K562 (cell line): ENCODE measurements at places on chromosomes 1 and 21.

DNA sequence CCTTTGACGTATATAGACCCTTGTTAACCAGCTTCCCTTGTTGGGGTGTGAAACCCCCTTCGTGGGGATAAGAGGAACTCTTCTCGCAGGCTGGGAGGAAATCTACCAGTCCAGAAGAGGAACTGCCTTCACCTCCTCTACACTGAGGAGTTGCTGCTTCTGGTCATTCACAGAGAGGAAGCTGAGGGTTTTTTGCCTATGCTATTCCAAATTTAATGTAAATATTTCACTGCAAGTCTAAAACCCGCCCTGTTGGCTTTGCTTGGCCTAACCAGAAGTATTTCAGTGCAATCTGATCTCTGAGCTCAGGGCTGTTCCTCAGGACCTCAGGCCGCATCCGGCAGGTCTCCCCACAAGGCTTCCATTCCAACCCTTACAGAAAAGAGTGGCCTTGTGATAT lies 150.1 kb downstream of the HIVEP3 start:
- DNase-seq, result no peak

GRCh38 chr1:153849487-153850185 lies 73.1 kb downstream of the GATAD2B start:
- no peak for DNase-seq

- no peak for DNase-seq
Observed at GRCh38 chr1:177847843-177848242, 122.0 kb downstream of the SEC16B start.

GRCh38 chr21:24200052-24200451 lies 1407.2 kb downstream of the MRPL39 start:
- DNase-seq, result no peak

DNA sequence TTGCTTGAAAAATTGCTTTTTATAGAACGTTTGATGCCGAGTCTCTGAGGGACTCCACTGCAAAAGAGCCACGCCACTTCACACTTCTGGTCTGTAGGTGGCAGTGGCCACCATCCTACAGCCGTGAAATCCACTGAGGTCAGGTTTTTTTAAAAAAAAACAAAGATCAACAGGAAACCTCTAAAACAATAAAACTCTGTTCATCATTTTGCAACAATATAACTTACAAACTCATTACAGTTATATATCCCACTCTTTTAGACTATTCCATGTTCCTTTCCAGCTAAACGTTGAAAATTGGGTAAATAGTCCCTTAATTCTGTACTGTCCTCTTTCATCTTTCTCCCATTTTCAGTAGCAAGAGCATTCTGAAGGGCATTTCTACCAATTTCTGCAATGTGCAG lies 64.6 kb upstream of the FMN2 start:
- DNase-seq, result peak; percentile 32

DNA sequence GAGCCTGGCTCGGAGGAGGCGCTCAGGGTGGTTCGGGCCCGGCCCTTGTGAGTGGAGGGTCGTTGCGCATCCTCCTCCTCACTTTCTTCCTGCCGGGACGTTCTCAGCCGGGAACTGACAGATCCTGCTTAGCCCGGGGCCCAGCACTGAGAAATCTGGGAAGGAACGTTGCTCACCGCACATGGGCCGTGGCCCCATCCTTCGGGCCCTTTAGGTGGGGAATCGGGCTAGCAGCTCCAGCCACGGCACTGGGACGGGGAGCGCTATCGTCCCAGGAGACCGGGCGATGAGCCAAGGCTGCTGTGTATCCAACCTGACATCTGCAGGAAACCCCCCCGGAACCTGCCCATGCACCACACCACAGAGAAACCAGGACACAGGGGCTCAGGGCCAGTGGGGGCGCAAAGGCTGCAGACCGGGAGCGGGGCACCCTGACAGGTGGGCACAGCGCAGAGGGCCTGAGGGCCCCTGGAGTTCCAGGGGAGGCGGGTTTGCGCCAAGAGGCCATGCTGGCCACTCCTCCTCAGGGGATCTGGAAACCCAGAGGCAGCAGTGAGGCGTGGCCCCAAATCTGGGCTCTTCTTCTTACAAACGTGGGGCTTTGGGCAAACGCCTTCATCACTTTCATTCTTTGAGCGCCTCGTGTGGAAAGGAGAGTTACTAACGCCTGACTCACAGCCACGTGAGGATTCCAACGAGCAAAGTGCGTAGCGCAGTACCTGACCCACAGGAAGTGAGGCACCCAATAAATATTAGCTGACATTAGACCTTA lies at the start of gene SH2D5:
TSS of gene SH2D5 (minus strand) at position 116 of the 772 bp plus-strand sequence. CDS start 4,659 bp downstream, outside the sequence.
- peak; percentile 60 for DNase-seq

DNA sequence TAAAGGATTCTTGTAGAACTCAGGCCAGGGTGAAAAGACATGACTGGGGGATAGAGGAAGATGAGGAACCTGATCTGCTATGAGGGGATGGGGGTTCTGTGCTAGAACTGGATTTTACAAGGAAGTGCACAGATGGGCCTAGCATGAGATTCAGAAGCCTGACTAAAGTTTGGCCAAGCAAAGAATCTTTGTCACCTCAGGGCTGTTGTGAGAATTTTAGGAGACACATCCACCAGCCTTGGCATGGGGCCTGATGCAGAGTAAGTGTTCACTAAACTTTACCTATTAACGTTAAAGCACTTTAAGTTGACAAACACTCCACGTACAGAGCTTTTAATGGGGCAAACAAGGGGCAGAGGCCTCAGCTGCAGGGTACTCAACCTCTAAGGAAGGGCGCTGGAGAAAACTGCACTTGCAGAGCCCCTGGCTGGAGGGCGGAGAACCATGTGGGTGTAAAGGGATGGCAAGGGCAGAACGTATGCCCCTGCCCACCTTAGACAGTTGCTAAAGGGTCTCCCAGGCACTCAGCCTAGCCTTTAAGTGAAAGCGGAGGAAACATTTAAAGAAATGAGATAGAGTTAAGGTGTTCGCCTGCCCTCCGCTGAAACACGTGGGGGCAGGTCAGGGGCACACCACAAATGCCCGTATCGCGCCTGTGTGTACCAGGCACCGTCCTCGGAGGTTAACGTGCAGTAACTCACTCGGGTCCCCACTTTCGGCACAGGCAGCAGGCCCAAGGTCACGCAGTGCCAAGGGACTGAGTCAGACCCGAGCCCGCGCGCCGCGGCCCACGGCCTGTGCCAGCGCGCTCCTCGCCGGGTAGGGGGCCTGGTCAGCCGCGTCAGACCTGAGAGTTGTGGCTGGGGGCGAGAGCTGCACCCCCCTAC lies 990 bp upstream of the MRPS6 start:
- no peak for DNase-seq

DNA sequence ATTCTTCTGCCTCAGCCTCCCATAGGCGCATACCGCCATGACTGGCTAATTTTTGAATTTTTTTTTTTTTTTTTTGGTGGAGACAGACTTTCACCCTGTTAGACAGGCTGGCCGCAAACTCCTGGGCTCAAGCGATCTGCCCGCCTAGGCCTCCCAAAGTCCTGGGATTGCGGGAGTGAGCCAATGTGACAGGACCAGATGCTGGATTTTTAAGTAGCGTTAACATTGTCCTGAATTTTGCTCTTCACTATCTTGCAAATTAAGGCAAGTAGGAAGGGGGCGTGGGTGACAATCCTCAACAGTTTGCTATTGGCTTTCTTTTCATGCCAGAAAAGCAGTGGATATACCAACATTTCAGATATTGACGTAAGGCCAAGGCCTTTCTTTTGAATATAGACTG lies 49.7 kb upstream of the TSNAX start:
- DNase-seq, result no peak

GRCh38 chr1:174406421-174406820 lies 41.3 kb upstream of the GPR52 start:
- DNase-seq, result no peak

DNA sequence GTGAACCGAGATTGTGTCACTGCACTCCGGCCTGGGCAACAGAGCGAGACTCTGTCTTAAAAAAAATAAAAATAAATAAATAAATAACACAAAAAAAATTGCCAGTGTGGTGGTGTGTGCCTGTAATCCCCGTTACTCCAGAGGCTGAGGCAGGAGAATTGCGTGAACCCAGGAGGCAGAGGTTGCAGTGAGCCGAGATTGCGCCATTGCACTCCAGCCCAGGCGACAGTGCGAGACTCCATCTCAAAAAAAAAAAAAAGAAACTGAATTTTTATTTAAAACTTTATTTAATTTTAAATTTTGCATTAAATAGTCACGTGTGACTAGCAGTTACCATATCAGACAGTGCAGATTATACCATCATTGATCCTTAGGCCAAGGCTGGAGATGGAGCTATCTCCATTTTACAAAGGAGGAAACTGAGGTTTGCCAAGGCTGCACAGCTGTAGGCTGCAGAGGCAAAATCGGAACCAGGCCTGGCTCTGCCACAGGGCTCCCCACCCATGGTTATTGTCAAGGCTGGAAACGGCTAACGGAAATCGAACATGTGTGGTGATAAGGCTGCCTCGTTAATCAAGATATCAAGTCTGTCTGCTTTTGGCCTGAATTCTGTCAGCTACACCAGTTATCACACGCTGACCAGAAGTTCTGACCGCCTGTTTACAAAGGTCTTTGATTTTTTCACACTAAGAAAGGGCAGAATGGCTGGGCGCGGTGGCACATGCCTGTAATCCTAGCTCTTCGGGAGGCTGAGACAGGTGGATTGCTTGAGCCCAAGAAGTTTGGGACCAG lies 20.5 kb downstream of the HSPG2 start:
- peak; percentile 63 for DNase-seq

- no peak for DNase-seq
Observed at GRCh38 chr1:115329965-115330364, 8.1 kb downstream of the NGF start.

DNA sequence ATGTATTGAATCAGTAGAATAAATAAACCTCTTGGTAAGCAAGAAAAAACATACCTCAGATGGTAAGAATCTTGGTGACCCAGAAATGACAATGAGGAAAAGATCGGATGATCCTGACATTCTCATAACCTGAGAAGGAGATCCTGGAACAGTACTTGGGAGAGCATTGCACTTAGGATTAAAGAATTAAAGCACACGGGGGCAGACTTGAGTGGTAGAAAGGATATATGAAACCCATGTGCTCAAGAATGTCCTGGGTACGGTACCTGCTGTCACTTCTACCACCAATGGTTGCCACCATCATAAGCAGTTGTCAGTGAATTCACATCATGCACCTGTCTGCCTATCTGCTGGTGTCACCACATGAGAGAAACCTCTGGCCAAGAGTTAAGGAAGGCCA lies 108.9 kb upstream of the GJB5 start:
- DNase-seq, result no peak

GRCh38 chr1:17440827-17441168 lies 1.3 kb upstream of the RCC2 start:
- DNase-seq, result no peak

- no peak for DNase-seq
Observed at GRCh38 chr21:31334648-31335121, 9.4 kb downstream of the TIAM1 start.

DNA sequence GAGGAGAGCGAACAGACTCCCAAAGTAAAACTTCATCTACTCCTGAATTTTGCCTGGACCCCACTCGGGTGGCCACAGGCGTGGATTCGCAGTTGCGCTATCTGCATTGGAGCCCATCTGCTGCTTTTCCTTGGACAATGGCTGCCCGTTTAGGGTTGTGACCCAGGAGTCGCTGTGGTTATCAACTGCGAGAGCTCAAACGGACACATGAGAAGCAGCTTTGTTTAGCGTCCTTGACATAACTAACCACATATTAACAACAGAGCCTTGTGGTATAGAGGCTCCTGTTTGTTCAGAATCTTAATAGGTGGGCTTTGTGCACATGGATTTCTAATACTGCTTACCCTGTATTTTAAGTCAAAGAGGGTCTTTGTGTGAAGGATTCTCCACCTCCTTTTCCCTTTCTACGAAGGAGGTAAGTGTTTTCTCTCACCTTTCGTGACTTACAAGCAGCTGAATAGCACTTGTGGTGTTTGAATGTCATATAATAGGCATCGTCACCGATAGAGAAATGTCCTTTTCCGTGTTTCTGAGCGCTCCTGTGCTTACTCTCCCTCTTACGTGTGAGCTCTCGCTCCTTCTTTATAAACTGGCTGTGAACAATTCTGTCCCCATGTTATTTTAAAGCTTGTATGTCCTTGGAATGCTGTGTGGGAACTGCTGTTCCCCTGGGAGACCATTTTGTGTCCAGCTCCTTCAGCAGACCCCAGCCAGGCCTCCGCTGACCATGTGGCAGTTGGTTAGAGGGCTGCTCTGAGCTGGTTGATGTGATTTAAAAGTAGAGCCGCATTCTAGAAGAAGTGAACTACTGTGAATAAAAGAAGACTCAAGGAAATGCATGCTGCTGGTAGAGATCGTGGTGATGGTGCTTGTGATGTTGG lies 441.4 kb downstream of the RPS6KC1 start:
- DNase-seq, result no peak

GRCh38 chr1:92752719-92753118 lies 32.2 kb downstream of the EVI5 start:
- no peak for DNase-seq

- no peak for DNase-seq
Observed at GRCh38 chr1:19153169-19153568, 56.9 kb downstream of the UBR4 start.

DNA sequence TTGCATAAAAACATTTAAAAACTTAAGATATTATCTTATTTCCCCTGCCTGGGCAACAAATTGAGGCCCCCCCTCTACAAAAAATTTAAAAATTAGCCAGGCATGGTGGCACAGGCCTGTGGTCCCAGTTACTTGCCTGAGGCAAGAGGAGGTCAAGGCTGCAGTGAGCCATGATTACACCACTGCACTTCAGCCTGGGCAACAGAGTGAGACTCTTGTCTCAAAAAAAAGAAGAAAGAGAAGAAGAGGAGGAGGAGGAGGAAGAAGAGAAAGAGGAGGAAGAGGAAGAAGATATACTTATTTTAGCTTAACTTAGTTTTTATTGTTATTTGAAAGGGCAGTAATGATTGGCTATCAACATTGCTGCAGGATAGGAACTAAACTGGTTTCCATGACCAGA lies 73.8 kb upstream of the IPO9 start:
- no peak for DNase-seq

DNA sequence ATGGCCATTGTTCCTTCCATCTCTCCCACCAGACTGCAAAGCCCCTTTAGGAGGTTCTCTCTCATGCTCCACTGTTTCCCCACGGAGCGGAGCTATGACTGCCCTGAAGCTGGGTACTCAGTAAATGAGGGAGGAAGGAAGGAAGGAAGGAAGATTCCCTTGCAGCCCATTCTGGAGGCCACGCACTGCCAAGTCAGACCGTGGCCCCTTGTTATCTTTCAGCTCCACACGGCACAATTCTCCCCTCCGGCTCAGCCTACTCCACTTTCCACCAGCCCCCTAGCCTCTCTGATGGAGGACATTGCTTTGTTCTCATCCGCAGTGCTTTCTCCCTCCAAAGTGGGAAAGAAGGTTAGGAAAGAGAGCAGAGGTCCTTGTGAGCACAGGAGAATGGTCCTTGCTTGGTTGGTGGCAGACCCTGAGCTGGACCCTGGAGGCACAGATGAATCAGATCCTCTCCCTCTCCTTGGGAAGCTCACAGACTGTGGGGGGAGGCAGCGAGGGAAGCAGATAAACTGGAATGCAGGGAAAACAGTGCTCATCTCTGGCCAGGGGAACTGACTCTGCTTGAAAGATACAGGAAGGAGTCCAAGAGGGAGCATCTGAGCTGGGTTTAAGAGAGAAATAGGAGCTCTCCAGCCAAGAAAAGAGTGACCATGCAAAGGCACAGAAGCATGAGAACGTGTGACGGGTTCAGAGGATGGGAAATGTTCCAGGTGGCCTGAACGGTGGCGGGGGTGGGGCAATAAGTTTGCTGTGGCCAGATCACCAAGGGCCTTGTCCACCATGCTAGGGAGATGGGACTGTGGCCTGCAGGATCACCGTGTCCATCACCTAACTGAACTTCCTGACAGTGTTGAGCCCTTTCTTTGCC lies 52.6 kb downstream of the GLIS1 start:
- no peak for DNase-seq
